ENCODE measurements at places on chromosomes 12 and 14.
A peak's percentile ranks its signal among the peaks of the same experiment; 100 is the strongest.

GRCh38 chr12:23899434-23899833 is 50.0 kb downstream of the SOX5 start:
- no peak for DNase-seq

DNA sequence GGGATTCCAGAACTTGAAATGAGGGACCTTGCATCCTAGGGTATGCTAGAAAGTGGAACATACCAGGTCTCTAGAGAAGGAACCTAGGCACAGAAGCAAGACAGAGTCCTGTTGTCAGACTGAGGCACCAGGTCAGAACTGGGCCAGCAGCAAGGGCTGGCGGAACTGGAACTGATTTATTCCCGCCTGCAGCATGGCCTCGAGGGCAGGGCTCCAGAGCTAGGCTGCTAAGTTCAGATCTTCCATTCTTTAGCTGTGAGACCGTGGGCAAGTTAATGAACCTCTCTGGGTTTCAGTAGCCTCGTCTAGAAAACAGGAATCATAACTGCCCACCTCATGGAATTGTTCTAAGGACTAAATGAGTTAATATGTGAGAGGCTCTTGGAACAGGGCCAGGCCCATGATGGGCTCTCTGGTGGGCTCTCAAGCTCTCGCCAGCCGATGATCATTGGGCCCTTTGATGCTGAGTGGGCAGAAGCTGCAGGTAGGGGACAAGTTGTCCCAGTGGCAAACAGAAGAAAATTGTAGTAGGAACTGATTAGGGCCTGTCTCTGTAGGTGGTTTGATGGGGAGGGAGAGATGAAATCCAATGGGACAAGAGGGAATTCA is 199.8 kb downstream of the ZFP36L1 start:
- no peak for DNase-seq

DNA sequence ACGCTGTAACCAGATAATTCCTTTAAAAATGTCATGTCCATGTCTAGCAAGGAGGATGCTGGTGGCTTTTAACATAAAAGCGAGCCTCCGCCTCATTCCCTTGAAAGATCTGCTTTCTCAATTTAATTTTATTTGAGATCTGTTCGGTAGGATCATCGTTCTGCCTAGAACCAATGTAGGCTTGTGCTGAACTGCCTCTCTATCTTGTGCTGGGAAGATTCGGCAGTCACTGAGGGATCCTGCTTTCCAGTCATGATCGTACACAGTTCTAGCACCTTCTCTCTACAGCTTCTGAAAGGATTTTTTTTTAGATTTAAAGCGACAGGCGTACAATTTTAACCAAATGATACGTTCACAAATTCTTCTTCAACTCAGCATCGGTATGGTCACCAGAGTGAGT is 54.3 kb downstream of the PEBP1 start:
- no peak for DNase-seq

DNA sequence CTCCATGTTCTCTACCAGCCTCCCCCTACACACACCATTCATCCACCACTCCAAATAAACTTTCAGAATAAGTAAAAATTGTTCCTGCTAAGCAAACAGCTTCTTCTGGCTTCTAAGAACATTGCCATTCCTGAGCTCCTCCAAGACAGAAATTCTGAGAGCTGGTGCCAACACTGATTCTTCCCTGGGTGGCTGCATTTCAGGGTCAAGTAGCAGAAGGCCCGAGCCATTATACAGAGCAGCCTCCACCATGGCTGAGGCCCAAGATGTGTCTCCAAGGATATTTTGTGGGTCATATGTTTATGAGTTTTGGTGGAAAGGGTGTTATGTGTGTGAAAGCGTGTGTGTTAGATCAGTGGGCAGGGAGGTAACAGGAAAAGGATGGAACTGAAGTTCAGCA is 3.5 kb upstream of the RND1 start:
- no peak for DNase-seq

GRCh38 chr14:59507063-59507751 is 22.9 kb downstream of the JKAMP start:
- DNase-seq = peak; percentile 55

DNA sequence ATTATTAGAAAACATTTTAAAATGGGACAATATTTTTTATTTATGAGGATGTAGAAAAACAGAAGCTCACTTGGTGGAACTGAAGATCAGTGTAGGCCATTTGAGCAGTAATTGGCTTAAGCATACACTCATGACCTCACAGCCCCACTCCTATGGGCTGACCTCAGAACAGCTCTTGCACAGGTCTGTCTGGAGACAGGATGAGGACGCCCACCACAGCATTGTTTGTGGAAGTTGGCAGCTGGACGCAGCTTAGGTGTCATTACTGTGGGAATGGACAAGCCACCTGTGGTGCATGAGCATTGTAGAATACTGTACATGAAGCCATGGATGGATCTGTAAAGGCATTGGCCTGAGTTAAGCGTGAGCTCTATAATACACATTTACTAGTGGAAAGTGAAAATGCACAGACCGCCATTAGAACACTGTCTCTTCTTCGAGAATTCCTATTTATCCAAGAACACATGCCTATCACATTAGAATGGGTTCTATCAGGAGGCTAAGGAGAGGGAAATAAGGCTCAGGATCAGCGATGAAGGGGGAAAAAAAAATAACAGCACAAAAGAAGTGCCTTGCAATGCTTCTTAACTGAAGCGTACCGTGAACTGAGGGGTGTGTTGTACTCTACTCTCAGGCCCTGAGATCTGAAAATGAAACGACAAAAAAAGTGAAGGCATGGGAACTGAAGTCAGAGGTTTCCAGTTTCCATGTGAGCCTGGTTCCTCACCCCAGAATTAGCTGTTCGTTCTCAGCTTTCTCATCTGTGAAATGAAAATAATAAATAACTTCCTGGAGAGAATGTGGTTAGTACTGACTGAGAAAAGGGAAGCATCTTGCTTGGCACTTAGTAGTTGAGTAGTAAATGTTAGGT is 33.6 kb downstream of the KCNA1 start:
- no peak for DNase-seq

DNA sequence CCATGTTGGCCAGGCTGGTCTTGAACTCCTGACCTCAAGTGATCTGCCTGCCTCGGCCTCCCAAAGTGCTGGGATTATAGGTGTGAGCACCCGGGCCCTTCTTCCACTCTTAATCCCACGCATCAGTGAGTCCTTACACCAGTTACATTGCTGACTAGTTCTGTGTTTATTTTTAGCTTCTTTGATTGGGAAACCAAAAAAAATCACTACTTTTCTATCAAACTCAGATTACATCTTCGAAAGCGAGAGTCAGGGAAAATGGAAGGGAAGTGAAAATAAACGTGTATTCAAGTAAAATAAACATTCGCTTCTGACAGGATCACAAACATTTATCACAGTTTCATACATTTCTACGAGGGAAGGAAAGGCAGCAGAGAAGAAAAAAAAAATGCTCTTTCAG is 32.2 kb downstream of the FGD6 start:
- no peak for DNase-seq

- DNase-seq = no peak
Measured at GRCh38 chr12:100331871-100332270, 25.0 kb upstream of the SLC17A8 start.

GRCh38 chr12:94211021-94211420 is 62.6 kb downstream of the PLXNC1 start:
- DNase-seq = no peak

DNA sequence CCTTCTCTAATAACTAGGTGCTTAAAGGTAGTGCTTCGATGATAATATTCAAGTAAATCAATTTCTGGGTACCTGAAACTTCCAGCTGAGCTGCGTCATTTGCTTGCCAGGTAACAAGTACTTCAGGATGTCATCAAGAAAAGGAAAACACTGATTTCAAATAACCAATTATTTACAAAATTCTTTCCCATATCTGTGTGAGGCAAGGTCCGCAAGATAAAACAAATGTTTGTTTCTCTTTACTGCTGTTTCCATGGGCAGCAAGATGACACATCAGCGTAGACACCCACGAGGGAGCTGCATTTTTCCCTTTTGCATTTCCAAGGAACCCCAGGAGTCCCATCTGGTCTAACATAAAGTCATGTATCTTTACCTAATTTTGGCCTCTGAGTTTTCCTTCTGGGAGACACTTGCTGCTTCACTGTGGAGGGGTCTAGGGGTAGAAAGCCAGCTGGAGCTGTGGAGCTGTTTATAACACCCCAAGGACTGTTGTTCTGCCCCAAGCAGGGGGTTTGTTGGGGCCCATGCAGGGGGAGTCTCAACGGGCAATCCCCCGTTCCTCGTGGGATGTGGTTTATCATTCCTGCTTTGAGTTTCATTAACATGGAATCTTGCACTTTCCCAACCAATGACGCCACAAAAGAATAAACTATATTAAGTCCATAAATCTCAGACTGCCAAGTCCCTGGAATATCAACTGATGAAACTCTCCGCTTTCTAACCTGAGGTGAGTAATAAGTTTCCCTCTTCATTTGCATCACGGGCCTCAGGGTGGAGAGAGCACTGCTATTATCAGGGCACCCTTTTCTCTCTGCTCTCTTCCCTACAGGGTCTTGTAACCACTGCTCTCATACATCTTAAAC is 112.8 kb upstream of the PELI2 start:
- DNase-seq = no peak

DNA sequence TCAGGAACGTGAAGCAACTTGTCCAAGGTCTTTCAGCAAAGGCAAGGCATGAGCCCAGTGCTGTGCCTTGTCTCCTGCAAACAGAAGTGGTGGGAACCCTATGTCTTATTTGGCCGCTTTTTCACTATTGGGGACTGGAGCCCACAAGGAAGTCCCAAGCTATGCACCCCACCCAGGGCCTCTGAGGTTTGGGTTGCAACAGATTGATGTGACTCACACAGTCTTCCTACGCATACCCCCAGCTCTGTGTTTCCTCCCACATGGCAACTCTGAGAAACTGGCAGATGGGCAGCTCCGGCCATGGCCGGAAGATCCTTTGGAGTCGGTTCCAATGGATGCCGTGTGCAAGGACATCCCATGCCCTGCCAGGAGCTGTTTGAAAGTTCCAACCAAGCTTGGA is 28.3 kb upstream of the CMKLR1 start:
- no peak for DNase-seq

GRCh38 chr12:59304077-59304721 is 291.6 kb upstream of the SLC16A7 start:
- no peak for DNase-seq

GRCh38 chr14:75427126-75427481 is 718 bp upstream of the JDP2 start:
- DNase-seq = no peak

- DNase-seq = no peak
Measured at GRCh38 chr12:28787151-28787550, 361.9 kb upstream of the FAR2 start.

GRCh38 chr12:58105225-58106119 is 164.1 kb downstream of the ATP23 start:
- no peak for DNase-seq

DNA sequence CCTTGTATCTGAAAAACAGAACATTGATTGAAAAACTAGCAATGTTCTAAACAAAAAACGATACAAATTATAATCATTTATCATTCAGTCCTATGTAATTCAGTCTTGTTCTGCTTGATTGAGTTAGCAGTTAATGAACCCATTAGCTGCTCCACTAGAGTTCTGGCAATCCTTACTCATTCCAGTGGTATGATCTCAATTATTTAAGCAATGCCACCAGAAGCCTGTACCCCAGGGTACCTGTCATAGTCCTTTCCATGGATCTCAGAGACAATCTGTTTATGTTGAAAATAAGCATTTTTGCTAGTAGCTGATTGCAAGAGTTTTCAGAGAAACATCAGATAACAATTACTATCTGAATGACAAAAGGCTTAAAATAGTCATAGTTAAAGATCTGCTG is 115.9 kb downstream of the UNC79 start:
- DNase-seq = no peak

DNA sequence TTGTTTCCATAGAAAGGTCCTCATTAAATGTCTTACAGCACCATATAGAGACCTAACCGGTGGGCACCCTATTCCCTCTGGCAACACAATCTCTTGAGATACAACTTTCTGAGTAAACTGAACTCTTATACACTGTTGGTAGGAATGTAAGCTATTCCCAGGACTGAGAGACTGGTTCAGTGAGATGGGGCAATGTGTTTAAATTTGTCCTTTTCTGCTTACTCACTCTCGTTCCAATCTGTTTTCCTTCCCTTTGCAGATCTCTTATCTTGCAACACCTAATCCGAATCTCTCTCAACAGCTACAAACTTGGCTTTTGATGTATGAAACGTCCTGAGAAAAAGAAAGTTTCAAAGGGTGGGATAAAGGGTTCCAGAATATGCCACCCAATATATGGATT is 26.1 kb upstream of the ETV6 start:
- no peak for DNase-seq

DNA sequence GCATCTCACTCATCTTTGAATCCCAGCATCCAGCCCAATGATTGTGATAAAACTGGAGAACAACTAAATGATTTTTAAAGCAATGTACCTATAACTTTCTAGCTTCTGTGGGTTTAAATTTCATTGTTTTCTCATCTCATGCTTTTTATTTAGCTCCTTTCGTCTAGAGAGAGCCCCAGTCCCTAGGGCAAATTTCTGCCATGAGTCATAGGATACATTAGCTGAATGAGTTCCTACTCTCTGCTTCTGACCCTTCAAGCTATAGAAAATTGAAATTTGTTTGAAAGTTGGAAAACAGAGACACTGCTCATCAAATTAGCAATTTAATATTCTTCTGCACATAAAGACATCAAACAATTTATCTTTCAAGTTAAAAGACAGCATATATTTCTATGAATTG is 113.9 kb downstream of the KIF21A start:
- no peak for DNase-seq
